ENCODE measurements at places on chromosomes 3 and 15.

- no peak for DNase-seq
Observed at GRCh38 chr15:31206386-31207181, 105.1 kb upstream of the TRPM1 start.

GRCh38 chr3:158491968-158492367 is 79.0 kb upstream of the MLF1 start:
- no peak for DNase-seq

- no peak for DNase-seq
Observed at GRCh38 chr3:65831733-65832425, 206.8 kb downstream of the MAGI1 start.

- DNase-seq, result no peak
Observed at GRCh38 chr15:24823473-24823872, 131.3 kb upstream of the SNRPN start.

- DNase-seq, result no peak
Observed at GRCh38 chr15:31261266-31262142, 65.1 kb upstream of the KLF13 start.

DNA sequence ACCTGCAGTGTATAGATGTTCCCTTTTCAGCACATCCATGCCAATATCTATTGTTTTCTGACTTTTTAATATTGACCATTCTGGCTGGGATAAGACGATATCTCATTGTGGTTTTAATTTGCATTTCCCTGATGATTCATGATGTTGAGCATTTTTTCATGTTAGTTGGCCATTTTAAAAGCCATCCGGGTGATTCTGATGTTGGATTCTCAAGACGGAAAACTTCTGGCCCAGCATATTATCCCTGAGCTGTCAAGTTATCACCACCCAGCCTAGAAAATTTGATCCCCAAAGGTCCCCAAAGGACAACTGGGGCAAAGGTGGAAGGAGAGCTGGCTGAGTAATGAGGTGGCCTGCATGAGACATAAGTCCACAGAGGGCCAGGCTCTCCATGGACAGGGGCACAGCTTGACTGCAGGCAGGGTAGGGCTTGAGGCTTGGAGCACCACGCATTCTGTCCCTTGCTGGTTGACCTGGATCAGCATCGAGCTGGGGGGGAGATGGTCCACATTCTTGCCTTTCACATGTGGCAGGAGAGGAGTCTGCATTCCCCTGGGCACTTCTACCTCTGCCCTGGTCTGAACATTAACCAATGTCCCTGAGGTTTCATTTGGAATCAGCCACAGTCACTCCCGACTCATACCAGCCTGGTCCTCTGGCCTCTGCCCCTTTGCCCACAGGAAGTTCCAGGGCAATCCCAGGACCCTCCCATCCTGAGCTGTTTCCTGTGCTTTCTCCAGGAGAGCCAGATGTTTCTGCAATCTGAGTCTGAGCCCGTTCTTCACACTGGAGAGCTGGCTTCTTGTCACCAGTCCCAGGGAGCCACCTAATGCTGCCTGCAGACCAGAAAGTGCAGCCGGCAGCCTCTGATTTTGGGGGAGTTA is 69.2 kb downstream of the ISG20 start:
- no peak for DNase-seq

GRCh38 chr3:103056542-103056941 is 621.7 kb downstream of the ZPLD1 start:
- DNase-seq, result no peak

DNA sequence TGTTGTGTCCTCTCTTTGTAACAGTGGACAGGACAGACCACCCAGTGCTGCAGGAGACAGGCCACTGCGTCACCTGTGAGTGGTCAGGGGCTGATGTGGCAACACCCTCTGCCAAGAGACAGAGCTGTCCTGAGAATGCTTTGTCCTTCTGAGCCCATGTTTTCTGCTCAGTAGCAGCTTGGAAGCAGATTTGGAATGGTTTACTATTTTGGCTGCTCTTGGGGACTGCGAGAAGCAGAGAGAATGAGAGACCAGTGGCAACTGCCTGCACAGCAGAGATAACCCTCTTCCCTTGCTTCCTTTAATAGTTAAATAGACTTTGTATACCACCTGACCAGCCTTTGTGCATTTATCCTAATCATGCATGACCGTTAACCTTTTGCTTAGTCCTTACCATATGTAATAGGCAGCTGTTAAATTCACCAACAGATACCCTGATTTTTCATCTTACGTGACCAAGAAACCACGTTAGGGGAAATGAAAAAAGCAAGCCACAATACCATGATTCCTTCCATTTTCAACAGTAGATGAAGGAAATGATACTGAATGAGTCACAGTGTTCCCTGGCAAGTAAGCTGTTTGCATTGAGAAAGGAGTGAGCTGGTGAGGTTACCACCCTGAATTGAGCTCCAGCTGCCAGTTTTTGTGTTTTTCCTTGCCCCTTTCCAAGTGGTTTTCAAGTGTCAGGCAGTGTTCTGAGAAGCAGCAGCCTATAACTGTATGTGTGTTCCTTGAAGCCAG is 35.5 kb downstream of the B3GALNT1 start:
- no peak for DNase-seq

DNA sequence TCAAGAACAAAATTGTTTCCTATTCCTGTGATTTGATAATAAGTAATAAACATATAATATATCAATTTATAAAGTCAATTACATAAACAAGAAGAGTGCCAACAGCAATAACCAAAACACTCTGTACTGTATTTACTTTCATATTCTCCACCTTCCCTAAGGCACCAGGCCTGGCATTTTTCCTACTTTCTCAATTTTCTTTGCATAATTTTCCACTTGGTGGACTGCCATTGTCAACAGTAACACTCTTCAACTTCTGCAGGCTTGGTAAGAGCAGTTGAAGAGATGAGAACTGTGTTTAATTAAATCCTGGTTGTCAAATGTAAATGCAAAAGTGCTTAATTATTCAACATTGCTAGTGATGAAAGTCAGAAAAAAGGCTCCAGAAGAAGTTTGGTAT is 229.8 kb upstream of the PLSCR5 start:
- DNase-seq, result no peak
